ENCODE measurements at places on chromosomes 12 and 14.

- DNase-seq, result no peak
These were observed 126.9 kb upstream of the KRAS start for GRCh38 chr12:25377469-25378177.

- no peak for DNase-seq
These were observed 41.6 kb downstream of the NDUFA12 start for GRCh38 chr12:94961911-94962310.

GRCh38 chr12:55862286-55862685 lies 19.6 kb upstream of the MMP19 start:
- no peak for DNase-seq

DNA sequence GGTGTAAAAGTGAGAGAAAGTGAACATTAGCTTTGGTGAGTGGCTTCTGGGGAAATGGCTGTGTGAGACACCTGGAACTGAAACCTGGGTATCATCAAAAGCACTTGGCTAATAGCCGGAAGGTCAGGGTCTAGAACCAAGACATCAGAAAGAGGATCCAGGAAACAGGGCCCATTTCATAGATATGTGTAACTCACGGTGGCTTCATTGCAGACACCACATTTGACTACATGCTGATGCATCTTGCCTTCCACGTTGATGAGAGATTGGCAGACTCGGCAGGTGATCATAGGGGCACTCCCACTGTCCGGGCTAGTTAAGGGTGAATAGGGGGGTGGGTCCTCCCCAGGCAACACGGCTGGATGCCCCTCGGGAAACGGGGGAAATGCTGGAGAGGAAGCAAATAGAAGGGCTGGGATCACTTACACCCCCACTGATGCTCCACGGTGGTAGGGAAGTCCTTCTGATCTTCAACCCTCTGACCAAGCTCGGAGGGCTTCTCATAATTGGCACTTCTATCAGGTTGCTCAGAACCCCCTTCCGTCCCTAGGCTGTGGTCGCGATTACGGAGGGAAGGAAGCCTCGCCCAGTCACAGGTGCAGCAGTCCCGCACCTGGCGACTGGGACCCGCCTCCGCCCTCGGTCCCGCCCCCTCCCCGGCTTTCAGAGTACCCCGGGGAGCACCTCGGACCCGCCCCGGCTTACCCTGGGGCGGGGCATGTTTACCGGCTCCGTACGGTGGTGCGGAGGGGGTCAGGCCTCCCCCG lies 593 bp downstream of the PIP4P1 start:
- DNase-seq, result peak; percentile 81

DNA sequence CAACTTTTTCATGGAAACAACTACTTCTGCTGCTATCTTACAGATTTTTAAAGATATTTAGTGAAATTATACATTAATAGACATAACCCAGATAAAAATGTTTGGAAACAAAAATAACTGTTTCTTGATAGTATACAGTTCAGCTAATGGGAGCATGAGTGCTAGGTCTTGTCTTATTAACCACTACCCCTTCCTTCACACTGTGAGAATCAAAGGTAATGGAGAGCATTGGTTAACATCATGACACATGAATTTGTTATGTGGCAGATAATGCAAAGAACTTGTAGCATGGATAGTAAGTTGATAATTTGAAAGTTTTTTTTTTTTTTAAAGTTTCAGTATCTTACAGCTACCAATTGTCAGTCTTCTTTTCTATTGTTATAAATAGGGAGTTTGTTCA lies 44.2 kb downstream of the CCDC91 start:
- no peak for DNase-seq

DNA sequence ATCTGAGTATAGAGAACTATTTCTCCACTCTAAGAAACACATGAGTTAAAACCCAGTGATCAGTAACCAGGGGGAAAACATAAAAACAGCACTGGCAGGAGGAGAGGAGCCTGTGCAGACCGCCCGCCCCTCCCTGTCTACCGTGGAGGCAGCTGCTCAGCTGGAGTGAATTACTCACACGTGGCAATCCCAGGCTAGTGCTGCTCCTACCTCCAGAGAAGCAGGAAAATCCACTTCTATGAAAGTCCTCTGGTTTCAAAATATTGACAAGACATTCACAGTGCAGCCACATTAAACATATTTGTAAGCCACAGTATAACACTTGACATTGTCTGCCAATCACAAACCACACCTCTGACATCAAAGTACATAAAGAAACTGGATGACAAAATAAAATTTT lies 16.7 kb downstream of the TMEM132D start:
- no peak for DNase-seq

- peak; percentile 35 for DNase-seq
These were observed 129.3 kb upstream of the SSTR1 start for GRCh38 chr14:38078393-38078792.

- no peak for DNase-seq
These were observed 11.0 kb downstream of the SERPINA9 start for GRCh38 chr14:94465042-94465441.

- no peak for DNase-seq
These were observed 65.1 kb upstream of the ETV6 start for GRCh38 chr12:11584221-11584855.

GRCh38 chr12:89181271-89181920 lies 170.9 kb downstream of the DUSP6 start:
- no peak for DNase-seq

GRCh38 chr12:1920971-1921370 lies 2.5 kb upstream of the CACNA2D4 start:
- no peak for DNase-seq

DNA sequence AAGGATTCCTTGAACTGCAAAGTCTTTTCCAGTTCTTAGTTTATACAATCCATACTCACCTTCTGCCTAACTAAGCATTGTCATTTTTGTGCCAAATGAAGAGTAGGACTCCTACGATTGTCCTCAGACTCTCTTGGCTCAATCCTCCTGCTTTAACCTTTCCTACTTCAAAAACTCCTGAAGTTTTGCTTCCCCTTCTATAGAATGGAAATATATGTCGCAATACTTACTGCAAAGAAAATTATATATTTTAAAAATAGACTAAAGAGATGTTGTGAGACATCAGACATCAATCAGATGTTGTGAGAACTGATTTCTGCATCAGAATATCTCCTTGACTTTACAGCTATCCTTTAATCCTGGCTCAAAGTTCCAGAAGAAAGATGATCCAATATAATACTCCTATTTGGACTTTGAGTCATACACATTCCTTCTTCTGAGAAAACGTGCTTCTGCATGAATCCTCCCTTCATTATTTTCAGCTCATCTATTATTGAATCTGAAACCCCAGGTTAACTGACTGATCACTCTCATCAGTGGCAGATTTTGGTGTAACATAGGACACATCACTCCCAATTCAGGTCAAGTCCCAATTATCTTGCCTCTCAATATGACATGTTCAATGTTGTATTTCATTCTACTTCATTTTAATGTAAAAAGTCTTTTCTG lies 48.8 kb downstream of the A2M start:
- no peak for DNase-seq

DNA sequence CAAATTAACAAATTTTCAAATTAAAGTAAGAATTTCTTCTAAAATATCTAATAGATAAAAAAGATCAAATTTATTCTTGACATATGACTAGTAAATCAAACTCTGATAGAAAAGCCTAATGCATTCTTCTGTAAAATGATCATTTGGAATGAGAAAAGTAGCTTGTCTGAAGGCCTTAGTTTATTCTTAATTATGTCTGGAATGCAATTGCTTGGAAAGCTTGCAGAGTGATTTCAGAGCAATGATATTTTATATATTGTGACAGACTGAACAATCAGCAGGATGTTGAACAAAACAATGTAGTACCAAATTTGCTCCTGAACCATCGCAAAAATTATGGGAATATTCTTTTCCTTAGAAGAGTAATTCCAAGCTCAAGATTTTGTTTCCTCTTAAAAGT lies 789.6 kb upstream of the NOVA1 start:
- DNase-seq, result no peak

Measured in RPMI8226 (cell line).